GM23248 (cell line): ENCODE measurements at places on chromosomes 2 and 18. TPM values are rescaled to one million over a fixed set of nuclear protein-coding genes. Genes with fewer than 3 reads are reported as not detected.
A peak's percentile ranks its signal among the peaks of the same experiment; 100 is the strongest.

GRCh38 chr2:44844651-44845270 lies 96.7 kb upstream of the SIX3 start:
- no peak overlapping the region for H3K4me3 ChIP-seq
- DNase-seq = peak; percentile 29
- no peaks in the 10 kb centered on the region for H3K36me3 ChIP-seq
- no peaks in the 10 kb centered on the region for H3K4me1 ChIP-seq
- no peak overlapping the region for H3K27ac ChIP-seq
- H3K27me3 ChIP-seq = peaks cover 16% of the 10 kb centered on the region

GRCh38 chr2:1748741-1749488 lies 4.6 kb upstream of the PXDN start:
- peak; percentile 16 for DNase-seq
- no peak overlapping the region for H3K4me3 ChIP-seq
- H3K4me1 ChIP-seq = no peaks in the 10 kb centered on the region

- no peaks in the 10 kb centered on the region for H3K4me1 ChIP-seq
- no peaks in the 10 kb centered on the region for H3K36me3 ChIP-seq
- peaks cover 50% of the 10 kb centered on the region for H3K27me3 ChIP-seq
These were observed 152.8 kb downstream of the DNAH6 start for GRCh38 chr2:84669122-84669521.

- no peak overlapping the region for H3K27ac ChIP-seq
- H3K4me1 ChIP-seq = peaks cover 6% of the 10 kb centered on the region; the same call in 1 of the 2 replicates
- H3K36me3 ChIP-seq = no peaks in the 10 kb centered on the region
- H3K27me3 ChIP-seq = peaks cover 15% of the 10 kb centered on the region
- peak; percentile 42 for DNase-seq
These were observed 88.2 kb downstream of the LONRF2 start for GRCh38 chr2:100234141-100234540.

DNA sequence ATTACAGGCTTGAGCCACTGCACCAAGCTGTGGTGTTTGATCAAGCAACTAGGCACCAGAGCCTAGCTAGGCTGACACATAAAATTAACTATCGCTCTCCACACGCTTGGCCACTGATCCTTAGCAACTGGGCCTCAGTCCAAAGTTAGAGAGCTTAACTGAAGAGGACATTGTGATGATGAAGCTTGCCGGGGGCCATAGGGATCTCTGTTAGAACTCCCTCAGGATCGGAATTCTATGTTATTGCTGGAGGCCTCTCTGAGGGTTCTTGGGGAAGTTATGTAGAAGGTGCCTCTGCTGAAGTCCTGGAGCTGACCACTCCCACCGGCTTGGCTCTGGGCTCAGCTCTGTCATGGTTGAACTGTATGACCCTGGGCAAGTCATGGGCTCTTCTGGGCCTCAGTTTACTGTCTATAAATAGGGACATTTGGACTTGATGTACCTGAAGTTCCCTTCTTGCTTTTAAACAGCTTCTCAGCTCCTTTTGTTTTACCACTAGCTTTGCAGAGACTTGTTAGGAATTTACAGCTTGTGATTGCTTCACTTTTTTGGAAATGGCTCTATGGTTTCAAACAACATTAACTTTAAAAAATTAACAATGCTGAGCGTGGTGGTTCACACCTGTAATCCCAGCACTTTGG lies 44.1 kb downstream of the GATA6 start:
- peaks cover 24% of the 10 kb centered on the region for H3K4me1 ChIP-seq
- no peak overlapping the region for H3K27ac ChIP-seq
- no peaks in the 10 kb centered on the region for H3K27me3 ChIP-seq
- H3K4me3 ChIP-seq = no peak overlapping the region
- DNase-seq = no peak
- no peaks in the 10 kb centered on the region for H3K36me3 ChIP-seq

DNA sequence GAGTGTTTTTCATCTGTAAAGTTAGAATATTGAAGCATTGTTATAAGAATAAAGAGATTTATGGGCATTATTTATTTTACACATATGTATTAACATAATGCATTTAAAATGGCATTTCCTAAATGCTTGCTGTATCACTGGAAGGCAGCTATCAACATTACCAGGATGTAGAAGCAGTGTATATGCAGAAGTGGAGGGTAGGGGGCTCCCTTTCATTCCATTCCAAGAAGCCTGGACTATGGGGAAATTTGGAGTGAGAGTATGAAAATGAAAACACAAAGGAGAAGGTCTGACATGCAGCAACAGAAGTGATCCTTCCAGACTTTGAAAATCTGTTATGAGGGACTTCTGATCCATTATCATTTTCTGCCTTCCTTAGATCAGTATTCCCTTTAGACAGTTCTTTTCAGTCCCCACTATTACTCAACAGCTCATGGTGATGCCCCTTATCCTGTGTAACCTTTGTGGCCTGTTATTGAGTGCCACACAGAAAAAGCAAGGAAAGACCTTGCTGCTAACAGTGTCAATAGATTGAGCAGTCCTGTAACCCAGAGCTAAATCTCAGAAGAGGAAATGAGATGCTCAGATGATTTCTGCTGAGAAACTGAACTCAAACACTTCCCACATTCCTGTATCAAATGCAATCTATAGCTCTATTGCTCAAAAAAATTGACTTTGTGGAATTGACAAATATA lies 216.6 kb downstream of the HNMT start:
- H3K36me3 ChIP-seq = no peaks in the 10 kb centered on the region
- no peaks in the 10 kb centered on the region for H3K4me1 ChIP-seq
- no peaks in the 10 kb centered on the region; the same call in 1 of the 2 replicates for H3K27me3 ChIP-seq
- H3K4me3 ChIP-seq = no peak overlapping the region
- no peak for DNase-seq

- no peak overlapping the region for H3K27ac ChIP-seq
- no peaks in the 10 kb centered on the region for H3K36me3 ChIP-seq
- no peak overlapping the region for H3K4me3 ChIP-seq
- H3K27me3 ChIP-seq = no peaks in the 10 kb centered on the region
These were observed 75.0 kb downstream of the DGKD start for GRCh38 chr2:233429175-233429897.

GRCh38 chr2:186345745-186346144 lies 140.3 kb upstream of the ZC3H15 start:
- no peaks in the 10 kb centered on the region for H3K27me3 ChIP-seq
- no peak overlapping the region for H3K27ac ChIP-seq
- H3K4me3 ChIP-seq = no peak overlapping the region
- no peak for DNase-seq

DNA sequence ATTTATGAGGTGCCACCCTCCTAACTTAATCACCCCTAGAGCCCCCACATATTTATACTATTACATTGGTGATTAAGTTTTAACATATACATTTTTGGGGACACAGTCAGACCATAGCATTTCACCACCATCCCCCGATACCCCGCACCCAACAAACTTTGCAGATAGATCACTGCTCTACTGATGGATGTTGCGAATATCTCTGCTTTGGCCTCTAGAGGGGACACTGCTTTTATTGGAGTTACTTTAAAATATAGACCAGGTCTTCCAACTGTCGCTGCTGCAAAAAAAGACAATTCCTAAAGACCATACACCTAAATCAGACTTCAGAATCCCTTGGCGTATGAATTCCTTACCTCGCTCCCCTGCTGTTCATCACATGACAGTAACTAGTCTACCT lies 115.8 kb upstream of the FSHR start:
- H3K4me3 ChIP-seq = no peak overlapping the region
- H3K27ac ChIP-seq = no peak overlapping the region
- no peaks in the 10 kb centered on the region for H3K36me3 ChIP-seq
- H3K27me3 ChIP-seq = no peaks in the 10 kb centered on the region

Gene PLGLB2
- total RNA-seq = 1.4 and 1.5 TPM in 2 replicates

Gene GALNT3
- 1.1 TPM in 1 of 2 replicates, not detected in the other for total RNA-seq

Gene POMC
- total RNA-seq = 2.5 and 5.8 TPM in 2 replicates

Gene MEP1B
- total RNA-seq = not detected in 2 replicates

Gene LYPD1
- total RNA-seq = 0.11 TPM in 1 of 2 replicates, not detected in the other
